Endothelial cell of umbilical vein (primary cell): ENCODE measurements at places on chromosomes 7 and 10. TPM values are rescaled to one million over a fixed set of nuclear protein-coding genes. Genes with fewer than 3 reads are reported as not detected.

Gene CH25H
- 0.32 TPM in 1 of 2 replicates, not detected in the other for total RNA-seq

Gene CNNM2
- 3.0 and 3.2 TPM in 2 replicates for total RNA-seq

Gene LRGUK
- 0.11 TPM in 1 of 2 replicates, not detected in the other for total RNA-seq

Gene DPP6
- total RNA-seq = not detected in 2 replicates

Gene ATG9B
- not detected in 2 replicates for total RNA-seq

- no peak for DNase-seq
Measured at GRCh38 chr7:131527456-131527855, 29.0 kb downstream of the PODXL start.

DNA sequence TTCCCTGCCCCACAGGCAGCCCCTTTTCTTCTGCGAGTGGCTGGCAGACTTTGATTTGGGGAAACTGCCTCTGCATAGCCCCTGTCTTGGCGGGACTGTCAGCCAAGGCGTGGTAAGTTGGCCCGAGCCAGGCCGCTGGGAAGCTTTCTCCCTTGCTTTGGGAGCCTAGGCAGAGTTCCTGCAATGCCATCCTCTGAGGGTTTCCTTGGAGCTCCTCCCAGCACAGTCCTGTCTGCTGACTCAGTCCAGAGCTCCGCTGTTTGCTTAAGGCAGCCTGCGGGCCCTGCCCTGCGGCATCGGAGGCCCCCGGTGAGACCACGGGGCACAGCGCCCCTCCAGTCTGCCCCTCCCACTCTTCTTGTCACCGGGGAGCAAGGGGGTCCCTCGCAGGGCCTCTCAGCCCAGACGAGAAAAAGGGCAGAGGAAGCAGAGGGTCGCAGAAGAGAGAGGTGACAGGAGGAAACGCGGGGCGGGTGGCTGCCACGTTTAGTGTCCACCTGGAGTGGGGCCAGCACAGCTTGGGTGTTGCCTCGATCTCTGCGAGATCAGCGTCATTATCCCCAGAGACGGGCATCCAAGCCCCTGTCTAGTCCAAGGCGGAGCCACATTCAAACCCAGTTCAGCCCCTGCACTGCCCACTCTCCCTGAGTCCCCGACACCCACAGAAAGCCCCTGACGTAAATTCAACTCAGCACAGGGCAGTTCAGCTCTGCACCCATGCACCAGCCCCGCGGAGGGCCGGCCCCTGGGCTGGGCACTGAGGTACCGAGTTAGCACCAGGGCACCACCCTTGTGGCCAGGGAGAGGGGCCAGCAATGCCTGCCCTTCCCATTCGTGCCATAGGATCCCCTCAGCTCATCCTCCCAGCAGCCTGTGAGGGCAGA is 59.0 kb upstream of the CHST15 start:
- DNase-seq = no peak

DNA sequence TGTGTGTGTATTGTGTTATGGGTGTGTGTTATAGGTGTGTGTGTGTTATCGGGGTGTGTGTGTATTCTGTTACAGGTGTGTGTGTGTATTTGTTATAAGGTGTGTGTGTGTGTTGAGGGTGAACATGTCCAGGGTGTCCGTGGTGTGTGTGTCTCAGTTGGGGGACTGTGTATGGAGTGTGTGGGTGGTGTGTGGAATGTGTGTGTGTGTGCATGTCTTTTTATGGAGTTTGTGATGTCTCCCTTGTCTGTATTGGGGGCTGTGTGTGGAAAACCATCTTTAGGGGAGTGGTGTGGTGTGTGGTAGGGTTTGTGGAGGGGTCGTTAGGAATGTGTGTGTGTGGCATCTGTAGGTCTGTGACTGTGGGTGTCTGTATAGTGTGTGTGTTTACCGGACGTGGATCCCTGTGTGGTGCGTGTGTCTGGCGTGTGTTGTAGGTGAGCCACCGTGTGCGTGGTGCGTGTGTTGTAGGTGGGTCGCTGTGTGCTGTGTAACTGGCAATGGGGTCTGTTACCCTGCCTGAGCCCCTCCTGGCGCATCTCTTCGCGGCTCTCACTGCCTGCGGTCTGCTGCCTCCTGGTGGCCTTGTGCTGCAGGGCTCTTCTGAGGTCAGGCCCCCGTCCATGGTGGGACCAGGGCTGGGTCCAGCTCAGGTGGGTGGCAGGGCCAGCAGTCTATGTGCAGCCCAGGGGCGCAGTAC is 61.7 kb downstream of the PALD1 start:
- peak; percentile 24 for DNase-seq

DNA sequence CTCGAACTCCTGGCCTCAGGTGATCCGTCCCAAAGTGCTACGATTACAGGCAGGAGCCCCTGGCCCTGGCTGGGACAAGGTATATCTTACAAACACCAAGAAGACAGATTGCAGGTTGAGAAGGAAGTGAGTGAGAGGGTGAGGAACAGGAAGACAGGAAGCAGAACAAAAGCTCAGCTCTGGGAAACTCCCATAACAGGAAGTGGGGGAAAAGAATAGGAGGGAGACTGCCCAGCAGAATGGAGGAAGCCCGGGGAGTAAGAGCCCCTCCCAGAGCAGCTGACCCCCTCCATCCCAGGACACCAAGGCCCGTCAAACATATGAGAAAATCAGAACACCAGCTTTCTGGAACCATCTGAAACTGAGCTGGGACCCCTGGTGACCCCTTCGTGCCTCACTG is 2.9 kb downstream of the TECPR1 start:
- DNase-seq = peak; percentile 72

- DNase-seq = no peak
Measured at GRCh38 chr7:98686466-98687080, 69.5 kb downstream of the NPTX2 start.

DNA sequence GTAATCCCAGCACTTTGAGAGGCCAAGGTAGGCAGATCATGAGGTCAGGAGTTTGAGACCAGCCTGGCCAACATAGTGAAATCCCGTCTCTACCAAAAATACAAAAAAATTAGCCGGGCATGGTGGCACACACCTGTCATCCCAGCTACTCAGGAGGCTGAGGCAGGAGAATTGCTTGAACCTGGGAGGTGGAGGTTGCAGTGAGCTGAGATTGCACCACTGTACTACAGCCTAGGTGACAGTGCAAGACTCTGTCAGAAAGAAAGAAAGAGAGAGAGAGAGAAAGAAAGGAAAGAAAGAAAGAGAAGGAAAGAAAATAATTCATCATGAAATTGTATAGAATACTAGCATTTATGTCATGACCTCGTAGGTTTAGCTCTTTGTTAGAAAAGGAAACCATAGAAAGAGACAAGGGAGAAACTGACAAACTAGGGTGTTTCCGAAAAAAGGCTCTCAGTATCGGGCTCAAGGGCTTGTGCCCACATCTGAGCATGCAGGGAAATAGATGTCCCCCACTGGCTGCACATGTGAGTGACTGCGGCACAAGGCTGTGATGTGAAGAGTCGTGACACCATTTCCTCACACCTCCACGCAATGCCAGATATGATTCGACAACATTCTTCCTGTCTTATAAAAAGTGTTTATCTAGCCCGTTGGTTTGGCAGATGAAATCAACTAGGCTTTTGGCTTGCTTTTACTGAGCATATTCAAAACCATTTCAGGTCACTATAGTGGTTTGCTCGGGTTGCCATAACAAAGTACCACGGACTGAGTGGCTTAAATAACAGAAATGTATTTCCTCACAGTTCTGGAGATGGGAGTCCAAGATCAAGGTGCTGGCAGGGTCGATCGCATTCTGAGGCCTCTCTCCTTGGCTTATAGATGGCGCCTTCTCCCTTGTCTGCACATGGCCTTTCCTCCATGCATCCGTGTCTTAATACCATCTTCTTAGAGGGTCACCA is 2.0 kb downstream of the SRGN start:
- DNase-seq = peak; percentile 83

GRCh38 chr10:14330388-14331061 is at the start of gene FRMD4A:
Gene FRMD4A (minus strand): TSS chr10:14330924.
- no peak for DNase-seq

GRCh38 chr10:128751284-128751683 is 625.1 kb upstream of the MKI67 start:
- no peak for DNase-seq

- no peak for DNase-seq
Measured at GRCh38 chr10:77192402-77192801, 445.2 kb downstream of the KCNMA1 start.

DNA sequence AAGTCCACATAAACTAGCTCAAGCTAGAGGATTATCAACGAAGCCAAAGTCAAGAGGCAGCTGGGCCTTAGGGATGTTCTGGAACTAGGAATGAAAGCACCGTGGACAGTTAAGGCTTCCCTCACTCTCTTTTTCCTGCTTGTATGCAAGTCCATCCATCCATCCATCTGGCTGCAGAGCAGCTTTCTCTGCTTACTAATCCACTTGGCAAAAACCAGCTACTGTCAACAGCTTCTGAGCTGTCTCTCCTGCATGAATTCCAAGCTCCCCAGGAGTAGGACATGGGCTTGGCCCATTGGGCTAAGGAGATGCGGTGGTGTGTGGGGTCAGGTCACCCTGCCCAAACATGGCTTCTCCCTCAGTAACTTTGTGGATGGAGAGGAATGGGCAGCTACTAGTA is 66.2 kb downstream of the NAMPT start:
- DNase-seq = no peak

GRCh38 chr10:59079386-59080226 is 96.8 kb upstream of the PHYHIPL start:
- peak; percentile 74 for DNase-seq

- no peak for DNase-seq
Measured at GRCh38 chr10:93707623-93708022, 5.2 kb upstream of the FRA10AC1 start.

DNA sequence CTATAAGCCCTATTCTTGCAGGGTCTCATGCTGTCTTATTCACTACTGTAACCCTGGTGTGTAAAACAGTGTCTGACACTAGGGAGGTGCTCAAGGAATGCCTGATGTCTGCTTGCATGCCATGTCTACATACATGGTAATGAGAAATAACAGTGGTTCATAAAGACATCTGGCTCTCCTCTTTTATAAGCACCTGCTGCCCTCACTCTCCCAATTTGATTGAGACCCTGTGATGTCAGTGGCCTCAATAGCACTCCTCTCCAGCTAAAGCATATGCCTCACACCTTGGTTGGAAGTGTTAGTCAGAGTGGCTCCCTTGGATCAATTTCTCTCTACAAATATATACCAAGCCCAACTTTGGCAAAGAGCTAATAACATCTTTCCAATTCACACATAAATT is 30.6 kb downstream of the ANK3 start:
- DNase-seq = no peak

DNA sequence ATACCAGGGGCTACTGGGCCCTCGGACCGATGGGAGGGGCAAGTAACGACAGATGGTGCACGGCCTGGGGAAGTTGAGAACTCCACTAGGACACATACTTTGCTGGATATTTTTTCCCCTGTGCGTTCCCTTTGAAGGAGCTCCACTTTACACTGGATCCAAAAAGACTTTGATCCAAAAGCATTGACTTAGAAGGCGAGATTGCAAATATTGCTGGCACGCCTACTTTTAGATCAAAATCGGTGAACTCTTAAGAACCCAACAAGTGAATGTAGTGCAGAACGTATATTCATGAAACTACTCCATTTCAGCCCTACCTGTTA is 436 bp upstream of the SLC25A13 start:
- no peak for DNase-seq

DNA sequence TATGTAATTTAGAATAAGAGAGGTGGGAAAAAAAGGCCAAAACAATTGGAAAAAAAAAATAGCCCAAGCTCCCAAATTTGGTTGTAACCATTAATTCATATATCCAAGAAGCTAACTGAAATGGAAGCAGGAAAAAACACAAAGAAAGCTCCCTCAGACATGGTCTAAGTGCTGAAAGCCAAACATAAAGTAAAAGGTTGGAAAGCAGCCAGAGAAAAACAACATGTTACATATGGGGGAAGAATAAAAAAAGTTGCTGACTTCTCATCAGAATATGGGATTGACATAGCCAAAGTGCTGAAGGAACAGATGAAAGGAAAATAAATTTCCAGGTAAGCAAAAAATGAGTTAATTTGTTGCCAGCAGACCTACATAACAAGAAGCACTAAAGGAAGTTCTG is 40.3 kb downstream of the PDZD8 start:
- DNase-seq = peak; percentile 56

DNA sequence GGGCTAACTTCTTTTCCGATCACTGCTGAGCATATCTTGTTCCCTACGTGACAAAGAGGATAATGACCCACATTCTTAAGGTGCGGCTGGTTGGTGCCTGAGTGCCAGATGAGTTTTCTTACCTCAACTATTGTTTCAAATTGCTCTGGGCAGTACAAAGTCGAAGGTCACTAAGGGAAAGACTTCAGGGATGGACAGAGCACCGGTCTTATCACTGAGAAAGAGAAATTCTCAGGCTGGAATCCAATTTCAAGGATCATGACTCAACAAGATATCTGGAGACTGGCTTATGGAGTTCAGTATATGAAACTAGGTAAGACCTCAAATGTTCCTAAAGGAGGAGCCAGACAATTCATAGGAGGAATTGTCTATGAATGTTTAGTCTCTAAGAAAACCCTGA is 780.3 kb downstream of the SUGCT start:
- no peak for DNase-seq

- DNase-seq = peak; percentile 13
Measured at GRCh38 chr7:23107781-23108180, 2.2 kb downstream of the KLHL7 start.

DNA sequence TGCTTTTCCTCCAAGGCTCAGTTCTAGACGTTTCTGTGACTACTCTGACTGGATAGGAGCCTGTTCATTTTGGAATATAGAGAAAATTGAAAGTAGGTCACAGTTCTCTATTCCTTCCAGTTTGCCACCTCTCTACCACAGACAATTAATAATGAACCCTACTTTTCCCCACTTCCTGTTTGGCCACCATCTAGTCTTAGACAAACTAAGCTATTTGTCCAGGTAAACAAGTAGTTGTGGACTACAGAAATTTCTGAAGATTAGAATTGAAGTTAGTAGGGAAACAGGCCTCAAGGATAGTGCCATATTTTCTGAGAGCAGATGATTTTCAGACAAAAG is 87.0 kb downstream of the AUTS2 start:
- DNase-seq = no peak

GRCh38 chr7:68420342-68421192 is 1177.7 kb upstream of the AUTS2 start:
- DNase-seq = no peak

DNA sequence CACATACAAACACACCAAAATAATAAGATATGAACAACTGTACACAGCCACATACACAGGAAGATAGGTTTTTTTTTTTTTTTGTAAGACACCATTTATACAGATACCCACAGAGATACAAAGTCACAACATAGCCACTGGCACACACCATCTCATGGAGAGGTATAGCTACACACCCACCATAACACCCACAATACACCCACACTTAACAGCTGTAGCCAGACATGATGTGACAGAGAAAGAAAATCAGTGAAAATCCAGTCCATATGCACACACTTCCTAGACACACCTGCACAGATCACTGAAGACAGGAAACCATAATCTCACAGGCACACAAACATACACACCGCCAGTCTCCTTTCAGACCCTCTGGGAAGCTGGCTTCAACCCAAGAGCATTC is 62.4 kb upstream of the PAX2 start:
- DNase-seq = no peak
